Right hindlimb (tissue), 1 donor: ENCODE measurements at places on chromosomes 11 and 22.

GRCh38 chr11:122645847-122646246 is 9.7 kb upstream of the UBASH3B start:
- DNase-seq: no peak

DNA sequence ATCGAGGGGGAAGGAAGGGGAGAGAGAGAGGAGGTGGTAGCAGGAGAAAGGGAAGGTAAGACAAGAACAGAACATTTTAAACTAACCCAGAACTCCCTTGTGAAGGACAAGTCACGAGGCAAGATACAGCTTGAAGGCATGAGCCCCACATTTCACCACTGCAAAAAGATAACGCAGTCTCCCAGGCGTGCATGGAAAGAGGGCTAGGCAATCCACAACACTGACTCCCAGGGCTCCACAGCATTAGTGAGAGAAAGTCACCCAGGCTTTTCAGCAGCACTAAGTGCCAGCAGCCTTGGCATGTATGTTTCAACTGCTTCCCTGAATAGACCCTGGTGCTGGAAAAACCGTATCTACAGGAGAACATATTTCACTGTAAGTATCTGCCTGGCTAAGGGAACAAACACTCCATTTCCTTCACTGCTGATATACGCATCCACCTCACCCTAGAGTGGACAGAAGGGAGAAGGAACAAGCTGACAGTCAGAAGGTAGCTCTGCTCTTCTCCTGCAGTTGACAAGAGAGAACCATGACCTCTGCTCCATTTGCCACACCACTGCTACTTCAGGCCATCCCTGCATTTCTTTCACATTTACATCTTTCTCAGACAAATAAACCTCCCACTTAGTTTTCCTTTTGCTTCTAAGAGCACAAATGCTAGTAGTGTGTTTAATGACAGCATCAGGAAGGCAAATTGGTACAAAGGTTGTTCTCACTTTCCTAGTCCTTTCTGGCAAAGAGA is 87.9 kb downstream of the AMBRA1 start:
- DNase-seq: no peak

GRCh38 chr22:19173047-19174035 is 5.2 kb downstream of the SLC25A1 start:
- no peak for DNase-seq

DNA sequence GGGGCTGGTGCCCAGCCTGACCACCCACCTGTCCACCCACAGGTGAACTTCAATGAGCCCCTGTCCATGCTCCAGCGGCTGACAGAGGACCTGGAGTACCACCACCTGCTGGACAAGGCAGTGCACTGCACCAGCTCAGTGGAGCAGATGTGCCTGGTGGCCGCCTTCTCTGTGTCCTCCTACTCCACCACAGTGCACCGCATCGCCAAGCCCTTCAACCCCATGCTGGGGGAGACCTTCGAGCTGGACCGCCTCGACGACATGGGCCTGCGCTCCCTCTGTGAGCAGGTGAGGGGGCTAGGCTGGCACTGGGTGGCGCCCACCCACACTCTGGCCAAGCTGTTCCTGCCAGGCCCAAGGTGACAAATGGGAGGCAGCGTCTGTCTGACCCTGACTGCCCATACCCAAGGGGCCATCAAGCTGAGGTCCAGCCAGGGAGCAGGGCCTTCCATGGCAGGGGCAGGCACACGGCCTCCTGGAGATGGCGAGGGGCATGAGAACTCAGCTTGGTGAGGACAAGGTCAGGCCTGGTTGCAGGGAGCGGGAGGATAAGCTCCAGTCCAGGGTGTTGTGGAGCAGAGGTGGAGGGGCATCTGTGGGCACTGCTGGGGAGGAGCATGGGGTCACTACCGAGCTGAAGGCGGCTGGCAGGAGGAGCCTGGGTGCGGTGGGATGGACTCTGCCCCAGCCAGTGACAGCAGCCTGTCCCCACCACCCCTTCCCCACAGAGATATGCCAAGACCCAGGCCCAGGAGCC is 77.7 kb downstream of the MORC2 start:
- DNase-seq: no peak

DNA sequence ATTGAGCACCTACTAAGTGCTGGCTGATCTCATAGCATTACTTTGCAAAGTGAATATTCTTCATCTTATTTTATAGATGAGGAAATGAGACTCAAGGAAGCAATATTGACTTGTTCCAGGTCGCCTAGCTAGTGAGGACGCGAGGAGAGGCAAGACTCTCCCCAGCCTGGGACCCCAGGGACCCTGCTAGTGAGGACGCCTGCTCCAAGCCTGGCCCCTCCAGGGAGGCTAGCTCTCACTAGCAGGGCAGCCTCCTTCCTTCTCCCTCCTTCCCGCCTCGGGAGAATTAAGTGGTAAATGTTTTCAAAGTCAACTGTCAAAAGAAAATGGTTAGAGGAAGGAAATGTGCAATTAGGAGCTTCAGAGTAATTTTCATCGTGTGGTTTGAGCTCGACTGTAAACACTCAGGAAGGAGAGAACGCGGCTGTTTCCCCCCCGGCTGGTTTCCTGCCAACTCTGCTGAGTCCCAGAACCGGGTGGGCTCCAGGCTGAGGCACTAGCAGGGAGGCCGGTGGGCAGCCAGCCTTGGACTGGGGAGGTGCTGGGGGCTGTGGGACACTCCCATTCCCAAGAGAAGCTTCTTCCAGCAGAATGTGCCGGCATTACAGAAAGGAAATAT is 17.9 kb downstream of the MYEOV start:
- DNase-seq: peak; percentile 82
